ENCODE measurements at places on chromosomes 11 and 22.

DNA sequence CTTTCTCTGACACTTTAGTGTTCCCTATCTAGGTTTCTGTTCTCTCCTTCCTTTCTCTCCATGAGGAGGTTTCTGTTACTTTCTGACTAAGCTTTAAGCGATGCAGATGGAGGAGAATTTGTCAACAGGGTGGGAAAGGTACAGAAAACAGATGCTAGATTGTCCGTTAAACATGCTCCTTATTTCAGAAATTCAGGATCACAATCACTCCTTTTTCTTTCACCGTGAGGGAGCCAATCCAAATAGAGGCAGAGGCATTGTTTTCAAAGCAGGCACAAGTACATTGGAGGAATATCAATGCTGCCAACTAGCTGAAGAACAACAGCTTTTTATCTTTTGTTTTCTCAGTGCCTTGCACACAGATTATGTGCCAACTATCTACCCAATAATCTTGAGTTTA lies 215.7 kb upstream of the FOLH1 start:
- DNase-seq: no peak

DNA sequence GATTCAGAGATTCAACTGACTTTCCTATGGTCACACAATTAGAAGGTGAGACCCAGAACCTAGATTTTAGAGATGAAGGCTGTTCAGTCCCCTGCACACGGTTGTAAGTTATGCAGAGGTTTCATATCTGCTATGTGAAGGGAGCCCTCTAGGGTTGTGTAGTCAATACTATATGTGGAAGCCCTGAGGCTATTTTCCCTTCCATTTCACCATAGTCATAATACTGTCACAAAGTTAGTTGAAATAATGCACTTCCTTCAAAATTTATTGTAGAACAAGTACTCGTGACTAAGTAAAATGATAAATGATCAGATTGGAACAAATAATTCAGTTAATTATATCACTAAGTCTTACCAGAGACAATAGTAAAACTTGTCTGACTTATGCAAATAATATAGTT lies 48.8 kb downstream of the ENDOD1 start:
- DNase-seq: no peak

DNA sequence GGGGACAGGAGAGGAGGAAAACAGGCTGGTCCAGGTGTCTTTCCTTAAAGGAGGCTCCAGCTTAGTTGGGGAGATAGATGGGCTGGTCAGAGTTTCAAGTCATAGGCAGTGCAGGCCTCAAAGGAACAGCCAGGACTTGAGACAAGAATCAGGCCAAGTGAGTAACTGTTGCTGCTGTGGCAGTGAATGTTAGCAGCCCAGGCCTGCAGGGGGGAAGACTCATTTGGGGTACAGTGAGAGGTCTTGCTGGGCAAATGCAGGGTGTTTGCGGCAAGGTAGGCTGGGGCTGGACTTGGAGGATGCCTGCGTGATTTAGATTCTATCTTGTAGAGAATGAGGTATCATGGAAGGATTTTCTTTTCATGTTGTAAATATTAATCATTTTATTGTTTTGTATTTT lies 24.1 kb downstream of the PTPRJ start:
- no peak for DNase-seq

GRCh38 chr11:64482588-64482987 lies 108.4 kb upstream of the SLC22A12 start:
- DNase-seq: no peak

DNA sequence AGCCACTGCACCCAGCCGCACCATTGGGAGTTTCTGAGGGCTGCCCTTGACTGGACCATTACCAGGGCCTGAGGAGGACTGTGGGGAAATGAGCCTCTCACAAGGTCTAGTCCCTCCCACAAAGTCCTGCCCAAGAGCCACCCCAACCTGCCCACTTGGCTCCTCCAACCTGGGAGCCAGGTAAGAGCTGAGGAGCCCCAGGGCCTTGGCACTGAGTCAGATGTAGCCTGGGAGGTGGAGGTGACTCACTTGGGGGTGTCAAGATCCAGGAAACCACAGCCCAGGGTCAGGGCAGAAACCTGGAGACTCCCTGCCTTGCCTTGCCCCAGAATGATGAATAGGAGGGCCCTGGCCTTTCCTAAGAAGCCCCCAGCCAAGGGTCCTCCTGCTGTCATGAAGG lies 25.8 kb upstream of the P2RY2 start:
- DNase-seq: no peak

DNA sequence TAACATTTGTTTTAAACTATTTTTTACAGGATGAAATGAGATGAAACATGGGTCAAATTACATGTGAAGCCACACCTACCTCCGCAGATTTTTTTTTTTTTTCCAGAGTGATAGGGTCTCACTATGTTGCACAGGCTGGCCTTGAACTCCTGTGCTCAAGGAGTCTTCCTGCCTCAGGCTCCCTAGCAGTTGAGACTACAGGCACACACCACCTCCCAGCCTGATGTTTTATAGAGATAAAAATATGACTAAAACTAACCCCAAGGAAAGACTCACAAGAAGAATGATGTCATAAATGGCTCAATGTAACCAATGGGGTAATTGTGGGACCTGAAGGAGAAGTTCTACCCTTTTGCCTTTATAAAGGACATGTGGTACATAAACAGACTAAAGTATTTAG lies 52.3 kb upstream of the SOX6 start:
- DNase-seq: no peak

DNA sequence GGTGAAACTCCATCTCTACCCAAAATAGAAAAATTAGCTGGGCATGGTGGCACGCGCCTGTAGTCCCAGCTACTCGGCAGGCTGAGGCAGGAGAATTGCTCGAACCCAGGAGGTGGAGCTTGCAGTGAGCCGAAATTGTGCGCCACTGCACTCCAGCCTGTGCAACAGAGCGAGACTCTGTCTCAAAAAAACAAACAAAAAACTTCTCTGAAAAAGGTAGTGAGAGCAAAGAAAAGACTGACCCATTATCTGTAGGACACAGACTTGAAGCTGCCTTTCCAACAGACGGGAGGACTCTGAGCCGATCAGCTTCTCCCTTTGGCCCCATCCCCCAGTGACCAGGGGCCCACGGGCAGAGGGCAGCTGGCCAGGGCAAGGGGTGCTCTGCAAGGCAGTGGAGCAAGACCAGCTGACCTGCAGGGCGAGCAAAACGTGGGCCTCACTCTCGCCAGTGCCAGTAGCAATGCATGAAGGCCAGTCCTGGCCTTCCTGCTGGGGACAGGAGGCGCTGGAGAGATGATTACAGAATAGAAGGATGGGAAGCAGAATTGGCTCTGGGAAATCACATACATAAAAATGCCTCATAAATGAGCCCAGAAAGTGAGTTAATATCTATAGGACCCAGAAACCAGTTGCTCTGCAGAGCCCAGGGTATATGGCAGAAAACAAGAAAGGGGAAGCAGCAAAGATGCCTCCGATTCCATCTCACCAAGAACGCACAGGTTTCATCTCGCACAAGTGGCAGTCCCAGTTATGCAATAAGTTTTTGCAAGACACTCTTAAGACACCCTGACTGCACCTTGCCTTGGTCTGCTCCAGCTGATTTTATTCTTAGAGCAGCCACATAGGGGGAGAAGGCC lies 2.8 kb downstream of the EHD1 start:
- no peak for DNase-seq

- no peak for DNase-seq
These were observed 16.3 kb upstream of the RBMXL2 start for GRCh38 chr11:7072401-7073028.

- DNase-seq: no peak
These were observed 15.8 kb upstream of the CHADL start for GRCh38 chr22:41256254-41257253.

DNA sequence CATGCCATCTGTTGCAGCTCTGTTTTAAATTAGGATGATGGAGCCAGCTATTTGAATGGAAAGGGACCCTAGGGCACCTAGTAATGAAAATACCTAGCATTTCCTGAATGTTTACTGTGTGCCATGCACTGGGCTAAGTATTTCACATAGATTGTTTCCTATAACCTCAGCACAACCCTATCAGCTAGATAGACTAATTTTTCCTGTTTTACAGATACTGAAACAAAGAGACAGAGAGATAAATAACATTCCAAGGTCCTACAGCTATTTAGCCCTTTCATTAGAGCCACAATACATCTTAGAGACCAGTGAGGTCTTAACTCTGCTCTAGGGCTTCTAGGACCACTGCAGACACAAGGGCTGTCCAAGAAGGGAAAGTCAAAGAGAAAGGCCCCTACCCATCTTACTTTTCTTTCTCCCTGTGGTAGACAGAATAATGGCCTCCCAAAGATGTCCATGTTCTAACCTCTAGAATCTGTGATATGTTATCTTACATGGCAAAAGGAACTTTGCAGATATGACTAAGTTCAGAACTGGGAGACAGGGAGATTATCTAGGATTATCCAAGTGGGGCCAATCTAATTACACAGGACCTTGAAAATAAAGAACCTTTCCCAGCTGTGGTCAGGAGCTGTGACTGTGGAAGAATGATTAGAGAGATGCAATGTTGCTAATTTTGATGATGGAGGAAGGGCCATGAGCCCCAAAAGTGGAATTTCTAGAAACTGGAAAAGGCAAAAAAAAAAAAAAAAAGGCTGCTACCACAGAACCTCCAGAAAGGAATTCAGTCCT lies 157.0 kb downstream of the CCDC34 start:
- DNase-seq: no peak

DNA sequence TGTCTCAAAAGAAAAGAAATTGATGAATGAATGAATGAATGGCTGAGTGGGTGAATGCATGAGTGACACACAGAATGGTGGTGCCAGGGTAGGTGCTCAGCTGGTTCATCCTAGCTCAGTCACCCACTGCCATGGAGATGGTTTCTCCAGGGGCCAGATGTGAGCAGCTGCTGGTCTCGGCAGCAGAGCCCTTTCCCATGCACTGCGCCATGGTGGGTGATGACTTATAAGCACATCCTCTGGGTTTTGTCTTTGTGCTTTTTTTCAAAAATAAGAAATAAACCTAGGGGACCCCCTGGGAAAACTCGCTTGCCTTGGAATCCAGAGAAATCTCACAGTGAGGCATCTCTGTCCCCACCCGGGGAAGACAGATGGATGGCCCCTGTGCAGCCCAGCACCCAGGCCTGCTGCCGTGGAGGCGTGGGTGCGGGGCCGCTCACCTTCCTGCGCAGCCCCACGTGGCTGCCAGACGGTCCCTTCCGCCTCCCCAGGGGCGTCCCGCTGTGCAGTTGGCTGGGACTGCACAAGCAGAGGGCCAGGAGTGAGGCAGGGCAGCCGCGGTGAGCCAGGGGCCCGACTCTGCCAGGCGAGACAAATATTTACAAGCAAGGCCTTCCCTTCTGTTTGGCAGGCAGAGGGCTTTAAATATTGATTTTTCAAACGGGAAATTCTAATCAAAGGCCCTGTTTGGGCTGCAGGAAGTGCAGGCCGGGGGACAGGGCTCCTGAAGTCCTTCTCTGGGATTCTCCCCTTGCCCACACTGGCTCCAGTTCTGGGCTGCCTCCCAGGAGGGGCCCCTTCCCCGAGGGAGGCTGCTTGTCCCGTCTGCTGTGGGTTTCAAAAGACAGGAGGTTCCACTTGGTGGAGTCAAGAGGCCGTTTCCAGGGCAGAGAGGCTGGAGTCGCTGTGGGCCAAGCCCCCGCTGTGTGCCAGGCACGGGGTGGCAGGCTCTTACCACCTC lies 24.3 kb downstream of the MPPED1 start:
- no peak for DNase-seq

- no peak for DNase-seq
These were observed 171.9 kb upstream of the GRK3 start for GRCh38 chr22:25392584-25392983.

DNA sequence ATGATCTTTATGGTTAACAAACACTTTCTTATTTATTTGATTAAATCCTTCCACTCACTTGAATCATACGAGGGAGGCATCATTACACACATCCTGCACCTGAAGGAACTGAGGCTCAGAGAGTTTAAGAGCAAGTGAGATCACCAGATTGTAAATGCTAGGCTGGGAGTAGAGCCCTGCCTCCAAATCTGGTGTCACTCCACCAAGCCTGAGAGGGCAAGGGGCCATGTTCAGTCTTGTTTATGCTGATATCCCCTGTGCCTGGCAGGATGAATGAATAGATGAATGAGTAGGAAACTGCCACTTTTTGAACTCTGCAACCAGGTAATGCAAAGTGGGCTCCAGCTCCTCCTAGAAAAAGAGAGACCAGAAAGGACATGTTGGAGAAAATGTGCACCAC lies 59.1 kb downstream of the RASSF10 start:
- no peak for DNase-seq

DNA sequence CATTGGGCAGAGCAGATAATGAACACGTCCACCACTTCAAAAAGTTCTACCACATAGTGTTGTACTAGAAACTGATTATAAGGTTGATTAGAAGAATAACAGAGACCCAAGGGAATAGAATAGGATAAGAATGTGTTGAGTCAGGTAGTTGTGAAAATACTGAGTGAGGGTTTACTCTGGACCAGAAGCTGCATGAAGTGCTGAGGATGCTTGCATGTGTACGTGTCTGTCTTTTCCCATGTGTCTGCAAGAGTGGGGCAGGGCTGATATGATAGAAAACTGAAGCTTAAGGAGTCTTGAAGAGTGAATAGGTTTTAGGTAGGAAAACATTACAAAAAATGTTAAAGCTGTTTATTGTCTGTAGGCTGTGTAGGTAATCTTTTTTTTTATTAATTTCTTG lies 20.6 kb downstream of the TRPC6 start:
- DNase-seq: no peak

DNA sequence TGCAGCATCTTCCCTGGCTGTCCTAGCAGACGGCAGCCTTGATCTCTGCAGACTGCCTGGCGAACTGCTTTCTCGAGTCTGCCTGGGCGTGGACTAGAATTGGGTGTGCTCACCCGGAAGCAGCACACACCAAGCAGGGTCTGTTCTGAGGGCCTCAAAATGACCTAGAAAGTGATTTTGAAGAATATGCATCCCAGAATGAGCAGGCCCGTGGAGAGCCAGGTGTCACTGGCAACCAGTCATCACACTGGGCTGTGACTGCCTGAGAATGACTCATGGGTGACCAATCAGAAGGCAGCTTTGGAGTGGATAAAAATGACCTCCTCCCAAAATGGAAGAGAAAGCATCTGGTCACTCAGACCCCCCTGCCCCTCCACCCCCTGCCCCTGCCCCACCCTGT lies 114.9 kb upstream of the NECTIN1 start:
- no peak for DNase-seq

GRCh38 chr11:16685914-16686313 lies 52.5 kb upstream of the C11orf58 start:
- no peak for DNase-seq

- DNase-seq: no peak
These were observed 5.2 kb downstream of the USP2 start for GRCh38 chr11:119376197-119376847.

- DNase-seq: no peak
These were observed 306.4 kb downstream of the NXPE2 start for GRCh38 chr11:114984611-114985163.

GRCh38 chr11:103880968-103881367 lies 155.5 kb upstream of the DDI1 start:
- no peak for DNase-seq

All from memory B cell (primary cell).